H9 (cell line): ENCODE measurements at places on chromosomes 2 and 18. TPM values are rescaled to one million over a fixed set of nuclear protein-coding genes. Genes with fewer than 3 reads are reported as not detected.

- H3K4me1 ChIP-seq: no peaks in the 10 kb centered on the region
- no peak overlapping the region for H3K27ac ChIP-seq
- no peaks in the 10 kb centered on the region for H3K36me3 ChIP-seq
- no peaks in the 10 kb centered on the region for H3K27me3 ChIP-seq
- no peak overlapping the region for H3K4me3 ChIP-seq
Observed at GRCh38 chr2:158756331-158756730, 38.8 kb upstream of the DAPL1 start.

GRCh38 chr2:6977786-6978185 is 60.6 kb downstream of the RNF144A start:
- H3K27ac ChIP-seq: no peak overlapping the region
- H3K4me1 ChIP-seq: peaks cover under 1% of the 10 kb centered on the region; the same call in 1 of the 2 replicates
- no peaks in the 10 kb centered on the region for H3K27me3 ChIP-seq

GRCh38 chr2:101956465-101957438 is 35.0 kb upstream of the IL1R2 start:
- H3K27me3 ChIP-seq: no peaks in the 10 kb centered on the region
- no peak overlapping the region for H3K27ac ChIP-seq
- H3K4me1 ChIP-seq: no peaks in the 10 kb centered on the region

DNA sequence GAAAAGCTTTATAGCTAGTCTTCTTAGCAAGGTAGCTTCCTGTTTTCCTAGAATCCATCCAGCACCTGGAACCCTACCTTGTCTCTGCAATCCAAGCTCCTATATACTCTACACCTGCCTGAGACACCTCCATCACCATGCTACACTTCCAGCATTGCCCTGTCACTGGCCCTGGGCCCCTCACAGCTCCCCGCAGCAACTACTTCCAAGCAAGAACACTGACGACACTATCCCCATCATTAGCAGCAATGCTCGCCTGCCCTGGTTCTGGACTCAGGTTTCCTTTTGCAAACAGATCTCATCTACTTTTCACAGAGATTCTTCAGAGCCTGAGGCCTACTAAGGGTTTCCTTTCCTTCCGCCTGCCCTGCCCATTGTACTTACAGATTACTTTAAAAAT is 121.1 kb downstream of the DTNB start:
- H3K27ac ChIP-seq: no peak overlapping the region
- no peaks in the 10 kb centered on the region for H3K36me3 ChIP-seq
- no peak for DNase-seq
- H3K4me1 ChIP-seq: no peaks in the 10 kb centered on the region
- no peaks in the 10 kb centered on the region for H3K27me3 ChIP-seq
- H3K4me3 ChIP-seq: no peak overlapping the region

DNA sequence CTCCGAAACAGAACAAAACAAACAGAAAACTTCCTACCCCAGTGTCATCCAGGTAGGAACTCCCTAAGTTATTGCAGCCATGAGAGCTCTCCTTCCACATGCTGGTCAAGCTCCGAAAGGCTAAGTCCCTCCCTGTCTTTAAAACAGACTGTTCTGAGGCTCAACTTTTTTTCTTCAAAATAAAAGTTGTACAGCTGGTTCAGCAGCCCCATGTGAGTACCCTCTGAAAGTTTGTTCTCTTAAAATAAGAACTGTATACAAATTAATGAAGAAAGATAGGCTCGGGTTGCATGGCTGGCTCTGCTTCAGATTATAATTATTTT is at the start of gene PDE1A:
PDE1A (minus strand) TSS at position 119 of the 323 bp plus-strand sequence.
- DNase-seq: no peak
- H3K36me3 ChIP-seq: no peaks in the 10 kb centered on the region
- H3K27ac ChIP-seq: no peak within 1 kb of the TSS
- H3K27me3 ChIP-seq: no peaks in the 10 kb centered on the region

DNA sequence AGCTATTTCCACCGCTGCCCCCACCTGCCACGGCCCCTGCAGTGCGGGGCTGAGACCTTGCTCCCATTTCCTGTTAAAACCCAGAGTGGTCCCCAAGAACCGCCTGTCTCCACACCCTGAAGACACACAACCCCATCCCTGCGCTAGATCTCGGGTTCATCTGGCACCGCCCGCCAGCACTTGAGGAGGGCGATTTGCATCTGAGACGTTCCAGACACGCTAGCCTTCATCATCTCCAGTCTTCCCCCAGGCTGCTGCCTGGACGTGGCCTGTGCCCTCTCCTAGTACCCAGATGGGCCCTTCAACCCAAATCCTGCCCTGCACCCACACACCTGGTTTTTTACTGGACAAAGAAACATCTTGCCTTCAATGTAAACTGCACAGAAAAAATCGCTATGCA is 49.8 kb downstream of the SLC66A2 start:
- H3K4me3 ChIP-seq: no peak overlapping the region
- H3K27me3 ChIP-seq: no peaks in the 10 kb centered on the region
- H3K4me1 ChIP-seq: no peaks in the 10 kb centered on the region

DNA sequence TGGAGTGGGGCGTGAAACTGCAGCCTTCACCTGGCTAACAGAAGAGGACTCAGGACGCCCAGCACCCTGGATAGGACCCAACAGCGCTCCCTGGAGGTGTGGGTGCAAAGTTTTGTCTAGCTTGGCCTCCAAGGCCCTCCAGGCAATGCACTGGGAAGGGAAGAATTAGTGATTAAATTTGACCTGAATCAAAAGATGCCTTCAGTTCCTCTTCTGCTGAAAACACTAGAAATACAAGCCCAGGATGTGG is 779 bp upstream of the TRIB2 start:
- no peaks in the 10 kb centered on the region for H3K27me3 ChIP-seq
- DNase-seq: peak; percentile 72
- H3K36me3 ChIP-seq: peaks cover 12% of the 10 kb centered on the region

- DNase-seq: peak; percentile 40
- no peaks in the 10 kb centered on the region for H3K27me3 ChIP-seq
- H3K4me3 ChIP-seq: no peak overlapping the region
- H3K4me1 ChIP-seq: no peaks in the 10 kb centered on the region
Observed at GRCh38 chr2:84022810-84023431, 436.2 kb downstream of the SUCLG1 start.

DNA sequence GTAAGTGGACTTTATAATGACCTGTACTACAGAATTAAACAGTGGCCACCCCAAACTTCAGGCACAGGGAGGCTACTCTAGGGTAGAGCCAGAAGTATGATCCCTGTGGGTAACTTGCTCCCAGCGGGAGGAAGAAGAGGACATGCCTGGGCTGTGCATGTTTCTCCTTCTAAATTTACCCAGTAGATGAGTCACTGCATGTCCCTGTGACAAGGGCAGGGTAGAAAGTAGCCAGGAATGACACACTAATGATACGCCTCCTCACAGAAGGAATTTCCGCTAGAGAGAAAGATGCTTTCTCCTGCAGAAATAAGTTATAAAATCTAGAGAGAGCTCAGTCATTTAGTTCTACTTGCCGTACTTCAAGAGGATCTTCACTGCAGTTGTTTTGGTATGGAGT is 7.5 kb downstream of the ACYP2 start:
- H3K4me3 ChIP-seq: no peak overlapping the region
- no peak overlapping the region for H3K27ac ChIP-seq
- no peaks in the 10 kb centered on the region for H3K27me3 ChIP-seq
- peaks cover 2% of the 10 kb centered on the region; the same call in 1 of the 2 replicates for H3K36me3 ChIP-seq
- H3K4me1 ChIP-seq: no peaks in the 10 kb centered on the region

DNA sequence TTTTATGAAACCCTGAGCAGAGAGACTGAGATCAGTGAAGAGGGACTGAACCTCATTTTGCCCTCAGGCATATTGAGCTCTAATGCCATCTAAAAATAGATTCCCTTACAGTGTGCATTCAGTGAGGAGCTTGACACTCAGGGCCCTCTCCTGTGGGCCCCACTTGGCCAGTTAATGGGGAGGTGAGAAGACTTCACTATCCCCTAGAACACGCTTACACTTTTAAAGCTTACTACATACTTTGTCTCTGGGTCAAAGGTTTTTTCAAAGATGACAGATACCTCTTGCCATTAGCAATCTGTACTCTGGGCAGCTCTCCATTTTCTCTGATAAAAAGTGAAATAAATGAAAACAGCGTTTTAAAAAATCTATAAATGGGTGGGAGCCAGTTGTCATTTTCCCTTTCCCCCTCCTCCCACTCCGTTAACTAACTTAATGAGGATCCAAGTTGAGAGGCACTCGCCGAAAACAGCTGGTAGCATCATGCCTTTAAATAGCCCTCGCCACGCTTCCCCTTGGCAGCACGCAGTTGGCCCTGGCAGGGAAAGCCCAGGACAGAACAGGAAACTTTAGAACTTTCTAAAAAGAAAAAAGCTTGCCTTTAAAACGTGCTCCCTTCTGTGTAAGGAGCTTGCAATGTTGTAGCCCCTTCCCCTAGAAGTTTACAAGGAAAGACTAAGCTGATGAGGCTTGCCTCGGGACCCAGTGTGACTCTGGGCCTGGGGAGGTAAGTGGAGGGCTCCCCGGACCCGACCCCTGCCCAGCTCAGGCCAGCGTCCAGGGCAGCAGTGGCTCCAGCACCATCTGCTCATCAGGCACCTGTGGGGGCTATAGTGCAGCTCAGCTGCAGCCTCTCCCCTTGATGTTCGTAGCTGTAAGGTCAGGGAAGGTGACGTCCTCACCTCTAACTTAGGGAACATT is 58.8 kb upstream of the FOSL2 start:
- DNase-seq: no peak
- no peaks in the 10 kb centered on the region for H3K27me3 ChIP-seq
- no peaks in the 10 kb centered on the region for H3K4me1 ChIP-seq
- H3K4me3 ChIP-seq: no peak overlapping the region

DNA sequence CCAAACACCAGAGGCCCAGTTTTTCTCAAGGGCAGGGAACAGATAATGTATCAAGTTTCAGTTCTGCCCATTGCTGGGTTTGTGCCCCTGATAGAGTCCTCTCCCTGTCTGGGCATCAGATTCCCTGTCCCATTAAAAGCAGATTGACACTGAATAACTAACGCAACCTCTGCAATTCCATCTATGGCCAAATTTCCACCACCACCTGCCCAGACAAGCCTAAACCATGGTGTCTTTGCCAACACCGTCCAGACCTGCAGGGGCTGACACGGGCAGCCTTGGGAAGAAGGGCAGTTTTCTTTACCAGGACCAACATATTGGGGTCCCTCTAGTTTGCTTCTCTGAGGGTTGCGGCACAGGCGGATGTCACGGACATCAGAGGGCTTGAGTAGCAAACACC is 26.4 kb upstream of the PAX8 start:
- H3K36me3 ChIP-seq: no peaks in the 10 kb centered on the region
- H3K27me3 ChIP-seq: no peaks in the 10 kb centered on the region
- H3K27ac ChIP-seq: no peak overlapping the region

GRCh38 chr18:69383186-69383585 is 17.5 kb upstream of the DOK6 start:
- H3K27me3 ChIP-seq: no peaks in the 10 kb centered on the region
- H3K4me1 ChIP-seq: no peaks in the 10 kb centered on the region
- H3K27ac ChIP-seq: no peak overlapping the region
- no peak for DNase-seq
- H3K36me3 ChIP-seq: no peaks in the 10 kb centered on the region

- DNase-seq: no peak
- no peaks in the 10 kb centered on the region for H3K27me3 ChIP-seq
- H3K4me1 ChIP-seq: no peaks in the 10 kb centered on the region
- H3K27ac ChIP-seq: no peak overlapping the region
- H3K4me3 ChIP-seq: no peak overlapping the region
Observed at GRCh38 chr2:23199115-23199918, 185.7 kb upstream of the KLHL29 start.

GRCh38 chr2:230634146-230634545 is 78.5 kb upstream of the CAB39 start:
- no peak overlapping the region for H3K4me3 ChIP-seq
- H3K4me1 ChIP-seq: no peaks in the 10 kb centered on the region
- H3K36me3 ChIP-seq: no peaks in the 10 kb centered on the region

- H3K4me3 ChIP-seq: no peak overlapping the region
- peak; percentile 48 for DNase-seq
- no peaks in the 10 kb centered on the region for H3K27me3 ChIP-seq
- H3K27ac ChIP-seq: no peak overlapping the region
- H3K4me1 ChIP-seq: no peaks in the 10 kb centered on the region
Observed at GRCh38 chr2:102063941-102064678, 72.3 kb downstream of the IL1R2 start.

- H3K4me3 ChIP-seq: no peak overlapping the region
- no peaks in the 10 kb centered on the region; the same call in 1 of the 2 replicates for H3K27me3 ChIP-seq
- no peak for DNase-seq
- peaks cover 4% of the 10 kb centered on the region; the same call in 1 of the 2 replicates for H3K4me1 ChIP-seq
- H3K36me3 ChIP-seq: no peaks in the 10 kb centered on the region
Observed at GRCh38 chr2:111657351-111657975, 226.5 kb downstream of the ANAPC1 start.

DNA sequence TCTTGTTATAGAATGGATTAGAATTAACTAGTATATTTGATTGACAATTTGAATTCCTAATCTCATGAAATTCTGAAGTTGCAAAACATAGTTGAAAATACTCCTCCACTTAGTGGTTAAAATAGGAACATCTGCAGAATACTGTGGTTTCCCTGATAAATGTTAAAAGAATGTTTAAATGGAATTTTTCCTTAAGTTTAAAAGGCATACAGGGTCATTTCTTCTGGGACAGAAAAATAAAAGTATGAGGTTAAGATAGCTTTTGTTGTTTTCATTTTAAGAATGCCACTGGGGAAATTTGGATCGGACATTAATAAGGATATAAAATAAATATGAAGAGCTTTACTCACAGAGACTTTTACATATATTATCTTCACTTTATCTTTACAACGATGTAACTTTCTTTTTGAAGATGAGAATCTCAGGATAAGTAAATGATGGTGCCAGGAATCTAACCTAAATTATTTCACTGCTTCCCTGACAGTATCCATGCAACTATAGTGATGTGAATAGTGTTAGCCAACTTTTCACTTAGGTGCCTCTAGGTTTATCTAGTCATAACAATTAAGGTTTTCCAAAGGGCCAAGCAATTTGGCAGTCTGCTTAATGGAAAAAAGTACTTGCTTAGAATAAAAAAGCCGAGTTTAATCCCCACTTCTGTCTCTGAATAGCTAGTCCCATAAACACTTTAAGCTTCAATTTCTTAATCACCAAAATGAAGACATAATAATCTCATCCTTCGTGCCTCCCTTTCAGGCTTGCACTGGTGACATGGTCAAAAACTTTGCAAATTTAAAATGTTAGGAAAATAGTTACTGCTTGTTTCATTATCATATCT is 151.8 kb upstream of the STK17B start:
- no peaks in the 10 kb centered on the region for H3K27me3 ChIP-seq
- no peak overlapping the region for H3K4me3 ChIP-seq
- no peak for DNase-seq

The NHEJ1 gene
- total RNA-seq: 19.7 and 20.8 TPM in 2 replicates

The CIAO1 gene
- 67.6 and 71.9 TPM in 2 replicates for total RNA-seq

The CPO gene
- 0.66 and 0.68 TPM in 2 replicates for total RNA-seq
